HS-5 (cell line): ENCODE measurements at places on chromosomes 13 and 19.
A peak's percentile ranks its signal among the peaks of the same experiment; 100 is the strongest.

DNA sequence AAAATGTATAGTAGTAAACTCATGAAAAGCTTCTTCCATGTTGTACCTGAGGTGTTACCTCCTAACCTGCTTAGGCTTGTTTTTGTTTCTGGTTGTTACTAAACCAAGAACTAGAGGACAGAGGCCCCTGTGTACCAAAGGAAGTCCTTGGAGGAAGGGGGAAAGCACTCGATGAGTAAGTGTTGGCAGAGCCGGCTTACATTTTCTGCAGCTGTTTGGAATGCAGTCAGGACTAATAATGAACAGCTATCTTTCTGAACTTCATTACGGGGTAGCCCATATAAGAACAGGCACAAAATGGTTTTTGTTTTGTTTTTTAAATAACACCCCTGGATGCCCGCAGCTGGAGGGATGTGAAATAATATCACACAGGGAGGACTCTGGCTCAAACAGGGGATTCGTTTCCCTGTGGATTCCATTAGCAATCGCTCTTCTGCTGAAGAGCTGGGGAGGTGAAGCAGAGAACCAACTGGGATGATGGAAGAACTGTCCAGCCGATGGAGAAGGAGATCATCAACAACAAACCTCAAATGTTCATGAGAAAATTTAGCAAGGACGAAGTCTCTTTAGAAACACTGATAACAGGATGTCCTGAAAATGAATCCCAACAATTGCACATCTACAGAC, 214.2 kb upstream of the MAB21L1 start:
- no peak for DNase-seq

DNA sequence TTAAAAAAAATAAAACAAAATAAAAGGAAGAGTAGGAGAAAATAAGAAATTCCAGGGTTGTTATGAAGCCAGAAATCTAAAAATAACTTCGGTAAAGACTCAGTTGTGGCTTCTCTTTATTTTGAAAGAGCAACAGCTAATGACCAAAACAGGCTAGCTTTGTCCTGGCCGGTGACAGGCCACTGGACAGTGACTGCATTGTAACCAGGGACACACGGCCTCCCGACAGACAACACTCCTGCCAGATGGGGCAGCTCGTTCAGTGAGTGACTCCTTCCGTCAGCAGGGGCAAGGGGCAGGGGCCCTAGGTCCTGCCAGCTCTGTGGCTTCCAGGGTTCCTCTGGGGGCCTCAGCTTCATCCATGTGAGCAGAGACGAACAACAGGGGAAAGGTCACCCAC, 173.4 kb downstream of the KATNAL1 start:
- DNase-seq = no peak

- no peak for DNase-seq
Observed at GRCh38 chr13:95797016-95797415, 120.1 kb downstream of the DNAJC3 start.

GRCh38 chr13:106533943-106534638, 1.4 kb downstream of the EFNB2 start:
- DNase-seq = peak; percentile 22

DNA sequence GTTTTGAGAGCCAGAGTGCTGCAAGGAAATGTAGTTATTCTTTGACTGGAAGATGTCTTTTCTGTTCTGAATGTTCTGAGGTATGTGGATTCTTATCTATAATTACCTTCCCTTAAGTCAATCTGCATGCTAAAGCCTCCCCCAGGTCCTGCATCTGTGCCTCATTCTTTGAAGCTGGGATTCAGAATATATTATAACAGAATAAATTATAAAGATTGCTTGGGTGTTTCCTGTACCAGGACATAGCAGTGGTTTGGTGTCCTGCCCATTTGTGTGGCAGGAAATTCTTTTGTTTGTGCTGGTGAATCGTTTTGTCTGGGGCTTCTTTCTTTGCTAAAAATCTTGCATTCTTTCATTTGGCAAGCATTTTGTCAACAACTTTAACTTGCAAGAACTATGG, 60.2 kb downstream of the ITGBL1 start:
- no peak for DNase-seq

- DNase-seq = no peak
Observed at GRCh38 chr19:35295792-35296462, 4.0 kb downstream of the MAG start.

GRCh38 chr13:49625392-49626079, 2.8 kb upstream of the ARL11 start:
- no peak for DNase-seq

- no peak for DNase-seq
Observed at GRCh38 chr13:97341135-97341534, 92.8 kb upstream of the RAP2A start.

GRCh38 chr13:60575142-60575541, 178.1 kb downstream of the TDRD3 start:
- no peak for DNase-seq

DNA sequence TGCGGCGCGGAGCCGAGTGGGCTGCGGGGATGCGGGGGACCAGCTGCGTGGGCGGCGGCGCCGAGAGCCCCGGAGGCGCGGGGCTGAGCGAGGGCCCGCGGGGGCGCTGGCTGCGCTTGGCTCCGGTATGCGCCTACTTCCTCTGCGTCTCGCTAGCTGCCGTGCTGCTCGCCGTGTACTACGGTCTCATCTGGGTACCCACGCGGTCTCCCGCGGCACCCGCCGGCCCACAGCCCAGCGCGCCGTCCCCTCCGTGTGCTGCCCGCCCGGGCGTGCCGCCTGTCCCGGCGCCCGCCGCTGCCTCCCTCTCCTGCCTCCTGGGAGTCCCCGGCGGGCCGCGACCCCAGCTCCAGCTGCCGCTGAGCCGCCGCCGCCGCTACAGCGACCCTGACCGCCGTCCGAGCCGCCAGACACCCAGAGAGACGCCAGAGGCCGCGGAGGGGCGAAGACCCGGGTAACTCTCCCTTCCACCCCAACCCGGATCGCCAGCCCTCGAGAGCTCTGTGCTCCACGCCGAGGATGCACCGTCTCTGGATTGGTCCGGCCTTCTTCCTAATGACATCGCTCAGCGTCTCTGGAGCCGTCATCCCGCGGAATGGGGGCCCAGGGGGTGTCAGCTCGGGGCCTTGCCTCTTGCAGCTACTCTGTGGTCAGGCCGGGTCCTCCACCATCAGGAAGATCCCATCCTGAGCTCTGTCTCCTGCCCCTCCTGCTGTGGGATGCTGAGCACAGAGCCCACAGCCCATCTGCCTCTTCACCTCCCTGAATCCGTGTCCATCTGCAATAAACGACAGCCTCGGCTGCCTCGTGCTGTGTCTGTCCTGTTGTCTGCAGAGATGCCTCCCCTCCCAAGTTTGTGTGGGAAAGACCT, 441 bp downstream of the INAFM1 start:
- DNase-seq = no peak

DNA sequence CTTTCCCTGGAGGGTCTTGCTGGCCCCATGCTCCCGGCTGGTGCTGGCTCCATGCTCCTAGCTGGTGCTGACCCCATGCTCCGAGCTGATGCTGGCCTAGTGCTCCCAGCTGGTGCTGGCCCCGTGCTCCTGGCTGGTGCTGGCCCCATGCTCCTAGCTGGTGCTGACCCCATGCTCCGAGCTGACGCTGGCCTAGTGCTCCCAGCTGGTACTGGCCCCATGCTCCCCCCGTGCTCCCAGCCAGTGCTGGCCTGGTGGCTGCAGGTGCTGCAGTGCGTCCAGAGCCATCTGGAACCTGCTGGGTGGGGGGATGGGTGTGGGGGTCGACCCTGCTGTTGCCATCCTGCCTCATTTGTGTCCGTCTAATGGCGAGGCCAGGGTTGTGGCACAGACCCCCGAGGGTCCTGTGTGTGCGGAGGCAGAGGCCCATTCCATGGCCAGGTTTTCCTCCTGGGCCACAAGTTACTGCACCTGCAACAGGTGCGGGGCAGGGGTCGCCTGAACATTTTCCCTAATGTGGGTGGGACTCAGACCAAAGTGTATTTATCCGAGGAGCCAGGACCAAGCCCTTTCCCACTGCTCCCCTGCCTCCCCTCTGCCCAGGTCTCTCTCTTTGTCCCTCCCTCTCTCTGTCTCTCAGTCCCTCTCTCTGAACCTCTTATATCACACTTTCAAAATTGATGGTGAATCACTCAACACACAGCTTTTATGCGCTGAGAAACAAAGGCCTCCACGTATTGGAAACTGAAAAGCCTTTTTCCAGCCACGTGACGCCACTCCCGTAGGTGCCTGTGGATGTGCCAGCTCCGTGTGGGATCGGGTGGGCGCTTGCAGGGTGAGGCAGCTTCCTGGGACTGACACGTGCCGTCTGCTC, 45.1 kb downstream of the MCF2L start:
- no peak for DNase-seq

GRCh38 chr19:48095612-48096175, 14.9 kb downstream of the PLA2G4C start:
- no peak for DNase-seq

- peak; percentile 64 for DNase-seq
Observed at GRCh38 chr19:6279931-6280591, at the start of gene MLLT1. Gene MLLT1, minus strand, starts transcription at chr19:6279975. Its CDS starts 191 bp downstream, at chr19:6279784.

GRCh38 chr19:24101459-24102115, 14.6 kb downstream of the ZNF254 start:
- DNase-seq = no peak

DNA sequence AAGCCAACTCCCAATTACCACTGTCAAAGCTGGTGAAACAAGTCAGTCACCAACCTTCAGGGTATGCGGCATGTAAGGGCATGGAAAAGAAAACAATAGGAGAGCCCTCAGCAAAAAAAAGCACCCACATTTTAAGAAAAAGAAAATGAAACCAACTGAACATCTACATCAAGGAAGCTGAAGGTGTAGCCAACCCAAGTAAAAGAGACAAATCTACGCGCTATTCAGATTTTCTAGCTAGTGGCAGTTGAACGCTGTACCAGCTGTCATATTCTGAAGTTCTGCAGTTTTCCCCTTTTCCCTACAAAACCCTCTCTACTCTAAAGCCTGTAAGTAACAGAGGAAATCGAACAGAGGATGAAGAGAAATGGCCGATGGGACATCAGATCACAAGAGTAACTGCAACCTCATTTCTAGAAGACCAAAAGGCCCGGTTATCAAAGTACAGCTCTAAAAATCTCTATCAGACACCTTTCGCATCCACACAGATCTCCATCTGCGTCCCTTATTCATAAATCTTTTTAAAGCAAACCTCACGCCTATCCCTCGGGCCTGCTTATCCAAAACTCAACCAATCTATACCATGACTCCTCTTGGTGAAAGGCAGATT, 1.4 kb downstream of the MYCBP2 start:
- no peak for DNase-seq

GRCh38 chr13:32423592-32423991, 4.3 kb downstream of the N4BP2L1 start:
- DNase-seq = no peak

GRCh38 chr19:38079926-38080380, 144.1 kb downstream of the DPF1 start:
- DNase-seq = peak; percentile 80

DNA sequence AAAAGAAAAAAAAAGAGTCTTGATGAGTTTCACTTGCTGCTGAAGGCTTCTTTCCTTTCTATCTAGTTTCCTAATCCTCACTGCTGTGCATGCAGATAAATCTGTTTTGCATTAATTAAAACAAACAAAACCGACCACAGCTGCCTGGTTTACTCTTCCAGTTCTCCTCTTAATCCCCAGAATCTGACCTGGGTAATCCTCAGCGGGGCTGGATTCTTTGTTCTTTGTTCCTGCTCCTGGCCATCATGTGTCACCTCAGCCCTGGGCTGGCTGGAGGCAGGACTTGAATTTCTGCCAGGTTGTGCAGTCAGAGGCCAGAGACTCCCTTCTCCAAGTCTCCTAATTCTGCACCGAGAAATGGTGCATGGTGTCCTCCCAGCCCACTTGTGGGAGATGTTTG, 52.2 kb upstream of the CYP4F8 start:
- no peak for DNase-seq

DNA sequence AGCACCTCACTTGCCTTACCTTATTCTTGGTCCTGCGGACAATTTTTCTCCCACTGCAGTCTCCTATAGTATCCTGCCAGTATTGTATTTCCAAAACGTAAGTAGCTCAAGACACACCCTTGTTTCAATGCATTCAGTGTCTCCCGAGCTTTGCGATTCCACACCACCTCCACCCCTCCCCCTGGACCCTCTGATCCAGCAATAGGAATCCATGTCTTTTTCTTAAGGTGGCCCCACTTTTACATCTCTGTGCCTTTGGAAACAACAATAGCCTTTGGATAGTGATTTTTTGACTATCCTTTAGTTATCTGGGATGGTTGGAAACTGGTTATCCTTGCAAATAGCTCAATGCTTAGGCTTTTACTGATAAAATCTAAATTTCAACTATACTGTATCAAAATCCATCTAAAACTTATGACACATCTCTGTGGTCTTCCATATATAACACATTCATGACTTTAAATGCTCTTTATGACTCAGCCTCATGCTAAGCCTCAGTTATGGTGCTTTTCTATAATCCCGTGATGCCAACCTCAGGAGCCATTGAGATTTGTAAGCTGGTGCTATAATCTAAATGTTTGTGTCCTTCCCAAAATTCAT, 27.1 kb downstream of the FAM216B start:
- DNase-seq = no peak
